ENCODE measurements at places on chromosomes 6 and 20.

GRCh38 chr6:166106076-166106686 lies 61.5 kb downstream of the TBXT start:
- DNase-seq, result peak; percentile 64

DNA sequence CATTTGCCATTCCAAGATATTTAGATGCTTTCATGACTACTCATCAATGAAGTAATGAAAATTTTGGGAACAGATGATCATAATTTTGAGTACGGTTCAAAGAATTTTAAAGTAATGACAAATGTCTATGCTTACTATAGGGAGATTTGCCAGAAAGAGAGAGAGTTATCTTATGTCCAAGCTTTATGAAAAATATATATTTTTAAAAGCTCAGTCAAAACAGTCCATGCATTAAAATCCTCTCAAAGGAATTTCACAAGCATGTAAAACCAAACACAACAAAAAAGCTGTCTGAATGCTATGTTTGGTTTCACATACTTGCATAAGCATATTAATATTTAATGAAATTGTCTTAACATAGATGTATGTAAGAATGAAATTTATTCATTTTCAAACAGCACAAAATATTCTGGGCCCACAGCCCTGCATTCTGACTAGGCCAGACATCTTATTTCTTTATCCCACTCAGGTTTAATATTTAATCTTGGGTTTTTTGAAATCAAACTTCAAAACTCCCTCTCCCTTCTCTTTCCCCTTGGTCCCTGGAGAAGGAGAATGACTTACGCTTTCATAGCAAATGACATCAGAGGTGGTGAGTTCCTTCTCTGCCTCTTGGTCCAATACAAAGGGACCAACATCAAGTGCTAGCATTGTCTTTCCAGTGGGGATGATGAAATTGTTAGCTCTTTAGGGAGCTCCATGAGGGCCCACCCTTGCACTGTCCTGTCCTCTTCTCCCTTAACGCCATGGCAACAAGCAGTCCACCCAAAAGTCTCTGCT lies 94.2 kb downstream of the ADAT2 start:
- DNase-seq, result no peak

GRCh38 chr6:109718991-109719390 lies 27.9 kb downstream of the FIG4 start:
- no peak for DNase-seq

- peak; percentile 55 for DNase-seq
Observed at GRCh38 chr6:90940812-90941481, 354.1 kb upstream of the MAP3K7 start.

- no peak for DNase-seq
Observed at GRCh38 chr20:44010162-44010704, 95.6 kb downstream of the TOX2 start.

DNA sequence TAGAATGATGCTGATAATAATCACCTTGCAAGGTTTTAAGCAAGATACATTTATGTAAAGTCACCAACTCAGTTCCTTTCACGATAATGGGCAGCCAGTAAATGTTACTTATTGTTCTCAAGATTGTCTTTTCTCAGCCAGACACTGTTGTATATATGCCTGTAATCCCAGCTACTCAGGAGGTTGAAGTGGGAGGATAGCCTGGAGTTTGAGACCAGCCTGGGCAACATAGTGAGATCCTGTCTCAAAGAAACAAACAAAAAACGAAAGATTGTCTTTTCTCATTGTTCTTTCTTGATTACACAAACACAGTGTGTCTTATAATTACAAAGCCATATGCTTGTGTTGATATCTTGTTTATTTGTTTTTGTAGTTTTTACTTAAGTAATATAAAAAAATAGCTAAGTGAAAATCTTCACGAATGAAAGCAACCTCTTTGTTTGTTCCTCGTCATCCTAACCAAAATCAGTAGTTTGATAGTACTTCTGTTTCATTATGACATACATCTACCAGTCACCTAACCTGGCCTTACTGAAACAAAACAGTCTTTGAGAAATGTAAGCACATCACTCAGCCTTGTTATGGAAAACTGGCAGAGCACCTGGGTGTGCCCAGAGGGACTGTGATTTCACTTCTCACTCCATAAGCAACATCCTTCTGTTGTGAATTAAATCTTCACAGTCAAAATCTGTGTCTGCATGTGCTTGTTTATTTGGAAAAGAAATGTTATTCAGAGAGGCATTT lies 436.2 kb upstream of the SOX4 start:
- DNase-seq, result peak; percentile 33
